ENCODE measurements at places on chromosomes 5 and 9.

DNA sequence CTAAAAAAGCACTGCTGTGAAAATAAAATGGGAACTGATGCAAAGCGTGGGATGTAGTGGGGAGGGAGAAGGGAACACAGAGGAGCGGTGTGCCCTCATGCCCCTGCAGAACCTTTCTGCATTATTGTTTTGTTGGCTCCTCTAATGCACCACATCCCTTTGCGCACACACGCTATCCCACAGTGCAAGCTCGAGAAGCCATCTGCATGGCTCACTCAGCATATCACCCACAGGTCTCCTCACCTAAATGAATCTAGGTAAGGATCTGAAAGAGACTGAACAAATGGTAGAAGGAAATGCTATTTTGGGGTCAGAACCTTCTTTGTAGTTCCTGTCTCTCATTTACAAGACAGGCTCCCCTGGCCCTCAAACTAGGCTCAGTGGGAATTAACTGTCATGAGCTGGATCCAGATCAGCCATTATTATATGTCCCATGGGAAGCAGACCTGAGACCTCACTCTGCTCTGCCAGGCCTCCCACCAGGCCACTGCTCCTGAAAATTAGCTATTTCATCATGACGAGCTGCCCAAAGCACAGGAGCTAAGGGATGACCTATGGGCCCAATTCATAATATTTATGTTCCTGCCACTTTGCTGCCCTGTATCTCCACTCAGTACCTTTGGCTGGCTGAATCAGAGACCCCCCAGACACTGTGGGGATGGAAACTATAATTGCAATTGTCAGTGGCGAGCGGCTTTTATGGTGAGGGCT lies 169.4 kb downstream of the SPOCK1 start:
- no peak for DNase-seq

DNA sequence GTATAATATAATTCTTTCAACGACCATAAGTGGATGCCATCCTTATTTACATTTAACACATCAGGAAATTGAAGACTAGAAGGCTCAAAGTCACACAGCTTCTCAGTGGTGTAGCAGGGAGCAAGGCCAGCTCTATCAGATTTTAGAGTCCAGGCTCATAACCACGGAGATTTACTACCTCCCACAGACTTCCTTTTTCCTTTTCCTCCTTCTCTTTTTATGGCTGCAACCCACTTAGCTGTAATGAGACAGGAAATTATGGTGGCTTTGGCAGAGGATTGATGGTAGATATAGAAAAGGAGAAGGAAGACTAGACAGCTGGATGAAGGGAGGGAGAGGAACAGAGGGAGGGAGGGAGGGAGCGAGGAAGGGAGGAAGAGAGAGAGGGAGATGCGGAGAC lies 47.4 kb downstream of the SPEF2 start:
- no peak for DNase-seq

- DNase-seq, result no peak
Observed at GRCh38 chr5:136701191-136701590, 335.8 kb upstream of the TRPC7 start.

DNA sequence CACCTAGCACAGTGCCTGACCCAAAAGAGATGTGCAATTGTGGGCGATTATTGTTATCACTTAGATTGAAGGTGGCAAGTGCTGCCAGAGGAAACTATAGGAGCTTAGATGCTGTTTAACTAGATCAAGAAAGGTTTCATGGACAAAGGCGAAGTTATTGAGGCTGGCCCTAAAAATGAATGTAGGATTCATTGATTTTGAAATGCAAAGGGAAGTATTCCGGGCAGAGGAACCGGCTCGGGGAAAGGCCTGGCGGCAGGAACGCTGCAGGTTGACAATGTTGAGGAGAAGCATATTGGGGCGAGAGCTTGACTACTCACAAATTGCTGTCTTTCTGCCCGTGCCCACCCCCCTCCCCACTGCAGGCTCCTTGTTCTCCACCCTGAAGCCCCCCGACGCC lies 37.4 kb upstream of the TTC1 start:
- DNase-seq, result no peak

- DNase-seq, result no peak
Observed at GRCh38 chr5:29744618-29745017, 1448.9 kb upstream of the CDH6 start.

- DNase-seq, result no peak
Observed at GRCh38 chr5:163758283-163758711, 252.9 kb downstream of the MAT2B start.

Data from heart right ventricle (tissue), 16 donors.